Bronchus fibroblast of lung (primary cell): ENCODE measurements at places on chromosomes 4 and X. TPM values are rescaled to one million over a fixed set of nuclear protein-coding genes. Genes with fewer than 3 reads are reported as not detected.

Gene CABS1
- total RNA-seq, result not detected in 2 replicates

Gene PWWP3B
- total RNA-seq, result 0.15 and 0.34 TPM in 2 replicates

Gene HDX
- 2.2 and 4.2 TPM in 2 replicates for total RNA-seq

Gene FOXR2
- total RNA-seq, result not detected in 2 replicates

Gene MAGEA11
- not detected in 2 replicates for total RNA-seq

Gene HPGDS
- not detected in 2 replicates for total RNA-seq

Gene MAGEA1
- not detected in 2 replicates for total RNA-seq

Gene CT45A10
- total RNA-seq, result not detected in 2 replicates

Gene ETDB
- total RNA-seq, result not detected in 2 replicates

Gene PPP4R3C
- not detected in 2 replicates for total RNA-seq

Gene PABPC1L2B
- not detected in 2 replicates for total RNA-seq

Gene ODAM
- total RNA-seq, result not detected in 2 replicates

Gene CLIC2
- total RNA-seq, result 0.17 TPM in 1 of 2 replicates, not detected in the other

Gene DIPK2B
- not detected in 2 replicates for total RNA-seq

Gene FRMD7
- total RNA-seq, result not detected in 2 replicates

Gene HSFX4
- not detected in 2 replicates for total RNA-seq

Gene ENPP6
- under 0.01 and 0.15 TPM in 2 replicates for total RNA-seq

Gene CNKSR2
- total RNA-seq, result 0.34 and 1.0 TPM in 2 replicates

Gene FRG2
- total RNA-seq, result not detected in 2 replicates

Gene MAGEA10
- total RNA-seq, result not detected in 2 replicates

Gene CD40LG
- total RNA-seq, result not detected in 2 replicates

Gene FBXL5
- 55.4 and 62.7 TPM in 2 replicates for total RNA-seq

Gene TMPRSS11D
- not detected in 2 replicates for total RNA-seq

Gene SH3D19
- 17.3 and 18.9 TPM in 2 replicates for total RNA-seq

Gene WFS1
- total RNA-seq, result 19.8 and 22.9 TPM in 2 replicates

Gene CENPVL1
- total RNA-seq, result not detected in 2 replicates

Gene CT55
- total RNA-seq, result not detected in 2 replicates

Gene RNF128
- total RNA-seq, result 0.17 and 0.45 TPM in 2 replicates

Gene CXCL6
- 1.0 and 2.5 TPM in 2 replicates for total RNA-seq

Gene EBP
- total RNA-seq, result 254 and 300 TPM in 2 replicates

Gene TKTL1
- not detected in 2 replicates for total RNA-seq

Gene KIT
- total RNA-seq, result under 0.01 and 0.17 TPM in 2 replicates

Gene SPIN2A
- 0.15 and 0.67 TPM in 2 replicates for total RNA-seq

Gene PGAM4
- not detected in 2 replicates for total RNA-seq

Gene ANOS1
- 0.17 and 0.45 TPM in 2 replicates for total RNA-seq

Gene ARAF
- 32.8 and 33.0 TPM in 2 replicates for total RNA-seq

Gene NPFFR2
- total RNA-seq, result not detected in 2 replicates

Gene TKTL2
- not detected in 2 replicates for total RNA-seq

Gene SYTL5
- 0.15 and 0.17 TPM in 2 replicates for total RNA-seq

Gene IQSEC2
- total RNA-seq, result 9.4 and 10.6 TPM in 2 replicates

Gene SOX3
- total RNA-seq, result 0.15 and 0.67 TPM in 2 replicates

Gene IL21
- not detected in 2 replicates for total RNA-seq

Gene SEPSECS
- total RNA-seq, result 2.8 and 3.7 TPM in 2 replicates

Gene ADH4
- not detected in 2 replicates for total RNA-seq

Gene SHOX
- total RNA-seq, result not detected in 2 replicates

Gene CT45A8
- total RNA-seq, result not detected in 2 replicates

Gene CTPS2
- 11.9 TPM in 2 replicates for total RNA-seq

Gene AFF1
- total RNA-seq, result 7.9 and 9.7 TPM in 2 replicates

Gene ADGRG2
- under 0.01 TPM in 2 replicates for total RNA-seq

Gene LEF1
- 3.7 and 4.2 TPM in 2 replicates for total RNA-seq

Gene MAGEB2
- not detected in 2 replicates for total RNA-seq

Gene TMSB15A
- total RNA-seq, result 56.0 and 64.7 TPM in 2 replicates
